ENCODE measurements at places on chromosomes 7 and 10. TPM values are rescaled to one million over a fixed set of nuclear protein-coding genes. Genes with fewer than 3 reads are reported as not detected.

DNA sequence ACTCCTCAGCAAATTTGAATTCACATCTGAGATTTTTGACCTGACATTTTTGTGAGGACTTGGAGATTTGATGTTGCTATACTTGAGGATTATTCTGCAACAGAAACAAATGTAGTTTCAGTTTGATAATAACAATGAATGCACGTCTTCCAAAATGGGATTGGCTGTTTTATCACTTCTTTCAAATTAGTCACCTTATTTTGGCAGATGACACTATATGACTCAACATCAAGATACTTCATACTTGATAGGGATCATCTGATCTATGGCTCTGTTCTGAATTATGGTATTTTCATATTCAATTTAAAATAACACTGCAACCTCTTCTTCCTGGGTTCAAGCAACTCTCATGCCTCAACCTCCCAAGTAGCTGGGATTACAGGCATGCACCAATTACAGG, 24.2 kb downstream of the ARL5B start:
- DNase-seq = no peak

- DNase-seq = no peak
These were observed 13.3 kb downstream of the HOXA4 start for GRCh38 chr7:27116962-27117886.

Gene TMEM176B
- 17.0 TPM for polyA plus RNA-seq

Gene PON3
- 12.6 TPM for polyA plus RNA-seq

Gene TRIM56
- 21.8 TPM for polyA plus RNA-seq

Measured in right lung (tissue), 10 donors.